Cerebellum (tissue), 4 donors: ENCODE measurements at places on chromosomes 11 and 22. TPM values are rescaled to one million over a fixed set of nuclear protein-coding genes. Genes with fewer than 3 reads are reported as not detected.

The ACRV1 gene
- total RNA-seq: 0.18 TPM

DNA sequence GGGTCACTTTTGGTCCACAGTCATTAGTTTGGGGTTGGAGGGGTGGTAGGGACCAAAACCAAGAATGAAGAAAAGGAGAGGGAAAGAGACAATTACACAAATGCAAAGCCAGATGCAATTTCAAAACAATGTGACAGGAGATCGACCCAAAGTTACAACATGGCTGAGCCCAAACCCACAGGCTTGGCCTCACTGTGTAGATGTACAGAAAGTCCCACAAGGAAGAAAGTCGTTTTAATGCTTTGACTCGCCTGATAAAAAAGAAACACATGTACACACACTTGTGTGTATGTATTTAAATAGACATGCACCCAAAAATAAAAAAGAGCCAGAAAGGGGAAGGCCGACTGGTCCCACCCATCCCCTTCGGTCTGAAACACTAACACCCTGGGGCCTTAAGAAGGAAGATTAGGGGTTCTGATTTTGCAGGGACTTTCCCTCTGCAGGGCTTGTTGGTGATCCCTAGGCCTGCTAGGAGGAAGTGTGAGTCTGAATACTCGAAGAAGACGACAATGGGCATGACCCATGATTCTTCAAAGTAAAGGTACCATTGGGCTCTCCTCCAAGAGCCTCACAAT is 104.1 kb downstream of the ETS1 start:
- DNase-seq: no peak

- DNase-seq: no peak
Observed at GRCh38 chr11:27281740-27282590, 81.0 kb downstream of the CCDC34 start.

DNA sequence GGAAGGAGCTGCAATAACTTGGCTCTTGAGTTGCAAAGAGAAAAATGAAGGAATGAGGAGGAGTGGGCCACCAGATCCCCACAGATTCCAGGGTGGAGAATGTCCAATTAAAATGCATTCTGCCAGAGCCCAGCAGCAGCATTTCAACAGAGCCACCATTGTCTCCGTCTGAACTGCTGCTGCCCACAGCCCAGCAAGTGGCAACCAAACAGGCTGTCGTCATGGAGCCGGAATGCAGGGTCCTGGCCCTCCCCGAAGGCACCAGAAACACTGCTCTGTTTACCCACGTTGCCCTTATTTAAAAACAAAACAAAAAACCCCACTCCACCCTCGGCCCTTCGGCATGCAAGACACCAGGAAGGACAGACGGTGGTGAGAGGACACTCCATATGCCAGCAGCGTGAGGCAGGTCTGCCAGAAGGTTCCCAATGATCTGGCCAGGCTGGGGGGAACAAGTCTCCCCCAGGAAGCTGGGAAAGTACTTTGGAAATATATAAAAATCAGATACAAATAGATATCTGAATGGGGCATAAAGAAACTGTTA is 32.5 kb downstream of the PLEKHA7 start:
- peak; percentile 43 for DNase-seq

- no peak for DNase-seq
Observed at GRCh38 chr11:11864803-11865202, 23.0 kb downstream of the USP47 start.

The PRAME gene
- total RNA-seq: not detected

DNA sequence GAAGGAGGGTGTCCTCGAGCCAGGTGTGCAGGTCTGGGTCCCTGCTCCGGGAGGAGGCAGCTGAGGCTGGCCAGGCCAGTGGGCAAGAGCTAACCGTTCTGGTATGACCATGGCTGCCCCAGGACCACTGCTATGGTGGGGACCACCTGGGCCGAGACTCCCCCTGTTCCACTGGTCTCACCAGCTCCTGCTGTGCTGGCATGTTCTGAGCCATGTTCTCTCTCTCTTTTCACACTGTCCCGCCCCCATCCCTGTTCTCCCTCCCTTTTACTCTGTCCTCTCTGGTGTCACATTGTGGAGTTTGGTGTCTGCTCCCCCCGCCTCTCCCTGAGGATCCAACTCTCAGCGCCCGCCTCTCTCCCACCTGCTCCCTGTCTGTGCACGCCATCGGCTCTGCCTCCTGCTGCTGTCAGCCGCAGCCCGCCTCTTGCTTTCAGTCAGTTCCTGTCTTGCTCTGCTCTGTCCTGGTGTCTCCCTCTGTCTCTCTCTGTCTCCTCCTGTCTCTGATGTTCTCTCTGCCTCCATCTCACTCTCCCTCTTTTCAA is 66.4 kb downstream of the LRRC32 start:
- DNase-seq: no peak

- DNase-seq: no peak
Observed at GRCh38 chr11:119671051-119671450, 57.9 kb downstream of the NECTIN1 start.

DNA sequence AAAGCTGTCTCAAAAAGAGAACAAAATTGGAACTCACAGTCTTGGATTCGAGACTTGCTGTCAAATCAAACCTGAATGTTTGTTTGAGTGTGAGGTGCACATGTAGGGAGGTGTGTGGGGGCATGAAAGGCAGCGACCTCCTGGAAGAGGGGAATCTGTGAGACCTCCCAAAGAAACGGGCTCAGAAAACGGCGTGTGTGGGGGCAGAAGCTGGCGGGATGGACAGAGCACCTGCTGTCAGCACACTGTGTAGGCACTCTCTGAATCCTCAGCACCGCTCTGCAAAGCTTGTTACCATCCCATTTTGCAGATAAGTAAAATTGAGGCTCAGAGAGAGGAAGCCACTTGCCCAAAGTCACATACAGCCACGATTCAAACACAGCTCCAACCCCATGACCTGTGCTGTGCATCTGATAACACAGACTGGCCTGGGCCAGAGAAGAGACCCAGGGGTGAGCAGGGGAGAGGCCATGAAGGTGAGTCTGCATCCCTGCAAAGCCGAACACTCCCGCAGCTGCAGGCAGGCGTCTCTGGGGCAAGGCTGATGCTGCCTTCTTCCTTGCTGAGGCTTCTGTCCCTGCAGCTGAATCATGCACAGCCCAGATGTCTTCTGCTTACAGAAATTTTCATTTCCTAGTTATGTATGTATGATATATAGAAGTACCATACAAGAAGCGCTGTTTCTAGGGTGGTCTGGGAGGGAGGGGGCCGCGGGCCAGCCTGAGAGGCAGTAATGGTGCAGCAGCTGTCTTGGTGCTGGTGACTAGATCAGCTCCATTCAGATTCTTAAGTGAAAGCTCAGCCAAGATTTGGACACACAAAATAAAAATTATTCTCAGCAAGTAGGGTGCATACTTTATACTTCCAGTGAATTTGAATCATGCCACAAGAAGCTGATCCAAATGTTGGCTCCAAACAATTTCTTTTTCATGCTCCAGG is 67.3 kb upstream of the SHISAL1 start:
- no peak for DNase-seq

DNA sequence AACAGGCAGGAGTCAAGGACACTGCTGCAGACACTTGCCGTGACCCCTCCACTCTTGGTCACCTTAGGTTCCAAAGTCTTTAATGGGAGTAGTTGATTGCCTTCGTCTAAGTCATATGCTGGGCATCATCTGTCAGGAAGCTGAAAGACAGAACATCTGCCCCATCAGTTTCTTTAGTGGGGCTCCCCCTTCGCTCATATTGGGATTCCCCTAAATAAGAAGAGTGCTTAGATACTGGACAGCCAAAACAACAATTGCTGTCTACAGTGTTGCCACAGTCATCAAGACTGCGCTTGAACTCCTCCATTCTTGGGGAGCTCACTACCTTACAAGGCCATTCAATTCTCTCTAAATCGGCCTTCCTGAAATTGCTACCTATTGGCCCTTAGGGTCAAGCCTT is 58.5 kb downstream of the UBASH3B start:
- DNase-seq: no peak

The PIWIL4 gene
- total RNA-seq: 3.6 TPM

GRCh38 chr22:22578702-22579424 is 19.8 kb upstream of the PRAME start:
- no peak for DNase-seq

- no peak for DNase-seq
Observed at GRCh38 chr11:23425381-23425780, 565.1 kb upstream of the CCDC179 start.

The SCGB1D2 gene
- total RNA-seq: not detected

The CDON gene
- 35.1 TPM for total RNA-seq

- DNase-seq: no peak
Observed at GRCh38 chr11:48066881-48067800, 86.8 kb downstream of the PTPRJ start.

- DNase-seq: no peak
Observed at GRCh38 chr11:8383227-8383626, 119.5 kb upstream of the LMO1 start.

DNA sequence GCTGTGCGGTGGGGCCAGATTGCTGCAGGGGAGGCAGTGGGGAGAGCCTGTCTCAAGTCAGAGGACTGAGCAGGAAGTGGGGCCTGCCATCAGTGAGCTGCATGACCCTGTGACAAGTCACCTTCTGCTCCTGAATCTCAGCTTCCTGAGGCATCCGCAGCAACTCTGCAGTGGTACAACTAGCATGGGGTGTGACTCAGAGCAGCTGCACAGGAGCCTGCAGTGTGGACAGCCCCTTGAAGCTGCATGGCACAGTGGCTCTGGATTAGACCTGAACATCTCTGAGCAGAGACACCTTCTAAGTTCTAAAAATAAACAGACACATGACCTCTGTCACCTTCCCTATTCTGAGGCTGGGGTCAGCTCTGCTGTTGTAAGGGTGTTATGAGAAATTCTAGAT is 18.0 kb downstream of the FAM227A start:
- no peak for DNase-seq

The PNPLA3 gene
- total RNA-seq: 7.7 TPM

- peak; percentile 71 for DNase-seq
Observed at GRCh38 chr22:30340911-30341685, 14.4 kb upstream of the TBC1D10A start.

- peak; percentile 99 for DNase-seq
Observed at GRCh38 chr11:65111744-65112545, at the start of gene TM7SF2. TSS of gene TM7SF2 (plus strand) at chr11:65111872. CDS start at chr11:65112016, 144 bp downstream.

DNA sequence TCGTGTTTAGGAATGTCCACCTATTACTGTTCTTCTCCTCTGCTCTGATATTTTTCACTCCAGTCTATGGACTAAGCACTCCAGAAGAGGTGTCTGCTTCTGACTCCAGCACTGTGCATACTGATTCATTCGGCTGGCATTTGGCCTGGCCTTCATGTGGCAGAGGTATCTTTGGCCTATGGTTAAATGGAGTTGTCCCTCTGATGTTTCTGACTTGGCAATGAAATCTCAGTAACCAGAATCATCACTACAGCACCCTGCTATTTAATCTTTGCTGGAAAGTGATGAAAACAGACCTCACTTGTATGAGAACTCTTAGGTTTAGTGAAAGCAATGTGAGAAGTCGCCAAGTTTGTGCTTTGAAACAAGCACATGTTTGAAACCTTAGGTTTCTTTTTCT is 155.2 kb downstream of the MAML2 start:
- peak; percentile 25 for DNase-seq

The FGF19 gene
- 5.2 TPM for total RNA-seq

GRCh38 chr22:21673534-21674321 is 7.9 kb downstream of the PPIL2 start:
- DNase-seq: no peak
